ENCODE measurements at places on chromosomes 12 and 14.

- DNase-seq = no peak
These were observed 10.0 kb downstream of the STXBP6 start for GRCh38 chr14:25039933-25040332.

GRCh38 chr12:19525274-19525673 lies 86.0 kb downstream of the AEBP2 start:
- DNase-seq = no peak

DNA sequence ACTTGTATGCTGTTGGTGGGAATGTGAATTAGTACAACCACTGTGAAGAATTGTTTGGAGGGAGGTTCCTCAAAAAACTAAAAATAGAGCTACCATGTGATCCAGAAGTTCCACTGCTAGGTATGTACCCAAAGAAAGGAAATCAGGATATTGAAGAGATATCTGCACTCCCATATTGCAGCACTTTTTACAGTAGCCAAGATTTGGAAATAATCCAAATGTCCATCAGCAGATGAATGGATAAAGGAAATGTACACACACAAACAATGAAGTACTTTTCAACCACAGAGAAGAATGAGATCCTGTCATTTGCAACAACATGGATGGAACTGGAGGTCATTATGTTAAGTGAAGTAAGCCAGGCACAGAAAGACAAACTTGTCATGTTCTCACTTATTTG lies 25.9 kb downstream of the TIGAR start:
- no peak for DNase-seq

GRCh38 chr12:101474711-101475386 lies at the start of gene SPIC:
Gene SPIC (plus strand): TSS chr12:101475336. CDS start chr12:101476905, 1,569 bp downstream.
- no peak for DNase-seq
